ENCODE measurements at places on chromosomes 1 and 21.

GRCh38 chr1:171468120-171468750, 17.1 kb upstream of the PRRC2C start:
- DNase-seq = no peak

DNA sequence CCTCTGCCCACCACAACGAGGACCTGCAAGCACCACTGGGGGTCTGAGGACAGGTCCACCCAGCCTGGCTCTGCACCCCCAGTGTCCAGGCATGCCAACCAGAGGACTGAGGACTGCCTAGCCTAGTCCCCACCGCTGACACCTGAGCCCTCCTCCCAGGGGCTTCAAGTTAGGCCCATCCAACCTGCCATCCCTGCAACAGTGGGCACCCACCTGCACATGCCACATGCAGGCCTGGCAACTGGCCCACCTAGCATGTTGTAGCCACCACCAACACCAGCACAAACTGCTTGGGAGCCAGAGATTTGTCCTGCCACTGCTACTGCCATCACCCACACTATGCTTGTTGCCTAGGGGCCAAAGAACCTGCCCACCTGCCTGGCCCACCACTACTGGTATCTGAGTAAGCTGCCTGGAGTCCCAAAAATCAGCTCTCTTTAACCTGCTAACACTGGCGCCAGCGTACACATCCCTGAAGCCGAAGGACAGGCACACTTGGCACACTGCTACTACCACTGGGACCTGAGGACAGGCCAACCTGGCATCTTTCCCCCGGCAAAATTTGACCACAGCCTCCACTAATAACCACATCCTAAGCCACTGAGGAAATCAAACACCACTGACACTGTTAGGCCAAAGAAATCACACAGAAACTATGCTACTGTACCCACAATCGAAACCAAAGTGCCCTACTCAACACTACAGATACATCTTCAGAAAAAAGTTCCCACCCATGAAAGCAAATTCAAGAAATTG, 61.5 kb downstream of the PSMG1 start:
- no peak for DNase-seq

- DNase-seq = no peak
These were observed 9.2 kb downstream of the PTBP2 start for GRCh38 chr1:96730574-96731298.

- no peak for DNase-seq
These were observed 19.8 kb downstream of the ERRFI1 start for GRCh38 chr1:8006037-8006963.

DNA sequence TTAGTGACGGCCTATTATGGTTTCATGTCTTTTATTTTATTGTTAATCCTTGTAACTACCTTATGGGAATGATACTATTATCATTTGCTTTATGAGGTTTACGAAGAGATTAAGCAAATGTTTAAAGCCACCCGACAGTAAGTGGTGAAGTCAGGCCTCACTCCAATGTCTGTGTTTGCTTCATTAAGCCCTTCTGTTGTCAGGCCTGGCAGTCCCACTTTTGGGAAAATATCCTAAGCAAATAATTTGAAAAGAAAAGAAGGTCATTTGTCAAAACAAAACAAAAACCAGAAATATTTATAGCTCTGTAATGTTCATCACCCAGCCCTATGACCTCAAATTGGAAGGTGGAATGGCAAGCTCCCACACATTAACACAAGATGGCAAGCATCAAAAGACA, 40.7 kb upstream of the USP24 start:
- no peak for DNase-seq

DNA sequence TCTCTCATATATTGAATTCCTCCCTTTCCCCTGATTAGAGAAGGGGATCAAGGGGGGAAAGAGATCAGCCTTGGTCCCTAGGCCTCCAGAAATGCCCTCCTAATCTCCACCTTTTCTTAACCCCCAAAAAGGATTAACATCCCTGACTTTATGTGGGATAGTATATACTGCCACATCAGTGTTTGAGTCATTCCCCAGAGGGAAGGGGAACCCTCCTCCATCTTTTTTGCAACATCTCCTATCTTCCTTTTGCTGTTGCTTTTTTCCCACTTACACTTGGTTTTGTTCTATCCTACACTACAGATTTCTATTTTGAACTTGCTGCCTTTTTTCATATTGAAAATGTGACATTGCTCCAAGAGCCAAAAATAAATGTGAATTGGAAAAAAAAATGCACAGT, 65.4 kb upstream of the PODN start:
- no peak for DNase-seq

DNA sequence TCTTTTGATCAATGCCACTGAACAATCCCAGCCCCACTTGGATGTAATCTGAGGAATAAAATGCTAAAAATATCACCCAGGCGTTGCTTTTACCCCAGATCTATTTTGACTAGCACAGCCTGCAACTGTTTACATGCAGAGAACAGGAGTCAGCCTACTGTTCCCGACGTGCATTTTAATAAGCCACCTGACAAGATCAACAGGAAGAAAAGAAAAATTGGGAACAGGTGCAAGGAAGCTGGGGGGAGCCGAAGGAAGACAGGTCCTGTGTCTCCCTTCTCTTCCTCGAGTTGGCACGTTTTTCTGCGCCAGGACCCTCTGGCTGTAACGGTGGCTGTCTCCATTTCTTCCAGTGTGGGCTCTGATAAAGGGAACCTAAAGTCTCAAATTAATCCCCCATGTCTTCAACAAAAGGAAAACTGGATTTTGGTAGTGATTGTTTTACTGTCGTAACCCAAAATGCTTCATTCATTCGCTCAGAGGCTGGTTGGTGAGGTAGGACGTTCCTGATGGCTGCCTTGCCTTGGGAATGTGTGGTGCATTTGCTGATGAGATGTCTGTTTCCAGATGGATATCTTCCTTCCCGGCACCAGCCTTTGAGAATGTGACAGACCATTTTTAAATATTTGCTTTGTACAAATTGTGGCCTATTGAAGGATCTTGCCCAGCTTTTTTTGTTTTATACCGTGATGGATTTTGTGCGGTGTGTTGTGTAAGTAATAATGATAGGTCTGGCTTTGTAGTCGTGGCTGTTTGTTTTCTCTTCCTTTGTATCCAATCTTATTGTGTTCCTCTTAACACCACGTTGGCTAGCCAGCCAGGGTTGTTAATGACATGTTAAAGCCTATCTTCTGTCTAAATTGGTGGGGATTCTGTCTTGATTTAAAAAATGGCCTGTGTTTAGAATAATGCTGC, 117.5 kb downstream of the C1orf21 start:
- DNase-seq = no peak

DNA sequence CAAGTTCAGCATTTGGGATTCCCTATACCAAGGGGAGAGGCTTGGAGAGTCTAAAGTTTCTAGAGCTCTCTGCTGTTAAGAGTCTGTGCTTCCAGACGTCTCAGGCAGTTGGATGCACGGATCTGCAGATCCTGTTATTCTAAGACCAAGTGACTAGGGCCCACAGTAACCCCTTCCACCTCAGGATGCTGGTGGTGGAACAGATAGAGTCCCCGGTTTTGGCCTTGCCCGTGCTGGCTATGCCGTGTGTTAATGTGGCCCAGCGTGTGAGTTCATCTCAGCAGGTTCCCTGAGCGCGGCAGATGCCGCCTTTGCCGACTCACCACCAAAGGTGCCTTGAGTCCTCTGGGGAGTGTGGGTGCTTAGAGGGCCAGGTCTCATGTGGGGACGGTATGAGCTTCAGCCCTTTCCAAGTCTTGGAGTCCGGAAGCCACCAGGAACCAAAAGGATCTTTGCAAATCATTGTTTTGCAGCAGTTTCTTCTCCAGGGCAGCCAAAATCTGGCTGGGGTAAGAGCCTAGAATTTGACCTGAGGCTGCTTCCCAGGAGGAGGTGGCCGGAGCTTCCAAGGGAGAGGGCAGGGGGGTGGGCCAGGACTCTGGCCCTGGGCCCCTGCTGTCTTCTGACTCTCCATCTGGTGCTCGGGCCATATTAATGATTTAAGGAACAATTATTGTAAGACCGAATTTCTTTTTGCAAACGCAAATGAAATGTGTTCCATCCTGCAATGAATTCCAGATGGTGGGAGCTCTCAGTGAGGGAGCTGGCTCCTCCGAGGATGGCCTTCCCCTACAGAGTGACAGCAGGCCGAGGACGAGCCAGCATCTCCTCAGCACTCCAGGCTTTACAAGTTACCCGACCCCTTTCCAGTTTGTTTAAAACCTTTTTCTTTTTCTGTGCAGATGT, 205.7 kb downstream of the FOXD2 start:
- DNase-seq = no peak

- no peak for DNase-seq
These were observed 16.6 kb upstream of the TBX15 start for GRCh38 chr1:119004781-119005180.

- DNase-seq = no peak
These were observed 698.0 kb upstream of the RGS18 start for GRCh38 chr1:191460234-191460633.

GRCh38 chr21:27104846-27105431, 138.1 kb upstream of the ADAMTS5 start:
- no peak for DNase-seq

DNA sequence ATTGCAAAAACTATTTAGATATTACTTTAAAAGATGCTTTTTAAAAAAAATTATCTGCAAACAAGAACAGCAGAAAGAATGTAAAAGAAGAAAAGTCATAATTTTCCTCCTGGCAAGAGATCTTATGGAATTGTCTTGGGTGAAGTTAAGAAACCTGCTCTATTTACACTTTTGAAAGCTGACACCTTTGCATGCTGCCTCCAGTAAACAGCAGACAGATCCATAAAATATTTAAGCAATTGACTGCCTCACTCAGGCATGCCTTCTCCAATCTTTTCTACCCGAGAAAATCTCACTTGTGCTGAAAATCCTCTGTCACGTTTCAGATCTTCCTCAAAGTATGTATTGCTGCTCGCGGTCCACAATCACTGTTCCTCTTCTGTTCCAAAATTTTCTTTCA, 107.9 kb upstream of the ZP4 start:
- DNase-seq = no peak

- no peak for DNase-seq
These were observed 29.3 kb downstream of the SIPA1L2 start for GRCh38 chr1:232600424-232601258.

GRCh38 chr1:1225913-1226312, 5.9 kb downstream of the SDF4 start:
- DNase-seq = no peak

GRCh38 chr1:166884040-166884642, 8.1 kb upstream of the TADA1 start:
- no peak for DNase-seq

DNA sequence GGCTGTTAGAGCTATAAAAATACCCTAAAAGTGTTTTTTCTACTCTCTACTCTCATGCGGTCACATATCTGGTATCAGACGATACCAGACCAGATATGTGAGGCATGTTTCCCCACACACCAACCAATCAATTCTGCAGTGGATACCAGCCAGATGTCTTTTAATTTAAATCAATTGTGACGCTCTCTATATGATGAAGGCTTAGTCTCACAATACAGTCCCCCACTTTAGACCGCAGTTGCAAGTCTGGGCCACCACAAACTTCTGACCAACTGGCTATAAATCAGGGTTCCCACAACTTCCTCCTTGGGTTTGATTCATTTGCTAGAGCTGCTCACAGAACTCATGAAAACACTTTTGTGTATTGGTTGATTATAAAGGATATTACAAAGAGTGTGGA, 586.1 kb upstream of the ZP4 start:
- no peak for DNase-seq

DNA sequence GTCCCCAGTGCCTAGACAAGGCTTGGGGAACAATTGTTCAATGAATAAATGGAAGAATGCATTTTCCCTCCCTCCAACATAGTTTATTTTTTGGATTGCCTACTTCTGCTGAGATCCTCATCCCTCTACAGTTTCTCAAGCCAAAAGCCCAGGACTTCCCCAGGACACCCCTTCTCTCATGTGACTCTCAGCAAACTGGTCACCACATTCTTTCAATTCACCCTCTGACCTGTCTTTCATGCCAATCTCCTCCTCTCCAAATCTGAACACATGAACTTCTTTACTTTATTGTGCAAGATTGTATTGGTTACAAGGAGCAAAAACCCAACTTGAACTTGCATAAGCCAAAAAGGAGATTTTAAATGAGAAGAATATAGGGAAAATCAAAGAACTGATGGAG, 103.2 kb upstream of the JUN start:
- DNase-seq = no peak

- no peak for DNase-seq
These were observed 88.3 kb downstream of the KCNJ6 start for GRCh38 chr21:37827913-37828312.

DNA sequence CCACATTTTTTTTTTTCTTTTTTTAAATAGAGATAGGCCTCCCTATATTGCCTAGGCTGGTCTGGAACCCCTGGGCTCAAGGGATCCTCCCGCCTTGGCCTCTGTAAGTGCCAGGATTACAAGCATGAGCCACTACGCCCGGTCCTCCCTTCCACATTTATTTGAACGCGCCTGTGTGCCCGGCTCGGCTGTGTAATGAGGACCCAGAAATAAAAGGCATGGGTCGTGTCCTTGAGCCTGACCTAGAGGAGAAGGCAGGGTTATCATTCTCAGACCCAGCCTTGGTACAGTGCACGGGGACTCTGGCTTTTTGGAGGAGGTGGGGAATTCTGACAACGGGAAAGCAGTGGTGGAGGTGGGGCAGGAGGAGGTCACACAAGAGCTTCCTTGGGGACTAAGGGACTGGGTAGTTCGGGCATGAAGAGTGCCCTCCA, 841 bp downstream of the CENPF start:
- DNase-seq = no peak

- no peak for DNase-seq
These were observed 41.2 kb upstream of the ROR1 start for GRCh38 chr1:63732666-63733065.

- no peak for DNase-seq
These were observed 276.7 kb downstream of the PCP4 start for GRCh38 chr21:40143822-40144525.

- DNase-seq = no peak
These were observed 2.4 kb upstream of the THEM5 start for GRCh38 chr1:151855933-151856332.

GRCh38 chr1:220500372-220500771, 27.6 kb upstream of the MARK1 start:
- no peak for DNase-seq

- peak; percentile 14 for DNase-seq
These were observed 38.6 kb downstream of the GPR3 start for GRCh38 chr1:27430903-27431600.

GRCh38 chr1:24904731-24905354, 25.2 kb downstream of the RUNX3 start:
- DNase-seq = no peak

- no peak for DNase-seq
These were observed 4.1 kb upstream of the ARHGEF10L start for GRCh38 chr1:17535300-17535936.

- no peak for DNase-seq
These were observed 44.6 kb downstream of the ZSCAN20 start for GRCh38 chr1:33516891-33517567.
